CD4-positive, CD25-positive, alpha-beta regulatory T cell (primary cell): ENCODE measurements at places on chromosomes 13 and 19.

DNA sequence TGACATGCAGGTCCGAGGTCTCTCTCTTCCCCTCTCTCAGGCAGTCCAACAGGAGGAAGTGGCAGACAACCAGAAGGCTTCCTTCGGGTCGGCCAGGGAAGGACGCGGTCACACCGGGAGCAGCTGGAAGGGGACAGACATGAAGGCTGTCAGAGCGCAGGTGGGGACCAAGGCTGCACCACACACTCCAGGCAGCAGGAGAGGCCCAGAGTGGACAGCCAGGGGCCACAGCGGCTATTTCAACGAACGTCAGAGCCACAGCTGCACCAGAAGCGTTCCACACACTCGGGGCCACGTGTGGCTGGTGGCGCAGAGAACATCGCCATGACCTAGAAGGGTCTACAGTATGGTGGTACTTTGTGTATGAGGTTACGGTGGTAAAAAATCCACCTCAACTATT, 16.0 kb upstream of the SLC39A3 start:
- no peak for DNase-seq

DNA sequence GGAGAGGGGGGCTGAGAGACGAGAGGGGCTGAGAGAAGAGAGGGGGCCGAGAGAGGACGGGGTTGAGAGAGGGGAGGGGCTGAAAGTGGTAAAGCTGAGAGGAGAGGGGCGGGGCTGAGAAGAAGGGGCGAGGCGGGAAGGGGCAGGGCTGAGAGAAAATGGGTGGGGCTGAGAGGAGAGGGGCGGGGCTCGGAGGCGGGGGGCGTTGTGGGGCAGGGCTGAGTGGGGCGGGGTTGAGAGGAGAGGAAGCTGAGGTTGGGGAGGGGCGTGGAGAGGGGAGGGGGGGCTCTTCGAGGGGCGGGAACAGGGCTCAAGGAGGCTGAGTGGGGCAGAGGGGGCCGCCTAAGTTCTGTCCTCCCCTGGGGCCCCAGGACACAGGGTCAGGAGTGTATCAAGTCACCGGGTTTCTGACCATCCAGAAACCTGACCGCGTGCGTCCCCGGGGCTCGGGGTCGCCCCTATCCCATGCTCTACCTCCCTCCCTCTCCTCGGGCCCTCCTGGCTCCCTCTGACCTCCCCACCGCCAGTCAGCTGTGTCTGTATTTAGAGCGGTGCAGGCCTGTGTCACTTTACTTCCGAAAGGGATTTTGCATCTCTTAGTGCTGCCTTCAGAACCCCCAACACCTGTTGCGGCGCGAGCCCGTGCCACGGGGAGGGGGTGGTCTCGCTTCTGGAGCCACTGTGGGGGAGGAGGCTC, 38.6 kb upstream of the SEMA6B start:
- peak; percentile 25 for DNase-seq

- DNase-seq, result no peak
Measured at GRCh38 chr19:40421993-40422747, 3.6 kb downstream of the SERTAD1 start.

DNA sequence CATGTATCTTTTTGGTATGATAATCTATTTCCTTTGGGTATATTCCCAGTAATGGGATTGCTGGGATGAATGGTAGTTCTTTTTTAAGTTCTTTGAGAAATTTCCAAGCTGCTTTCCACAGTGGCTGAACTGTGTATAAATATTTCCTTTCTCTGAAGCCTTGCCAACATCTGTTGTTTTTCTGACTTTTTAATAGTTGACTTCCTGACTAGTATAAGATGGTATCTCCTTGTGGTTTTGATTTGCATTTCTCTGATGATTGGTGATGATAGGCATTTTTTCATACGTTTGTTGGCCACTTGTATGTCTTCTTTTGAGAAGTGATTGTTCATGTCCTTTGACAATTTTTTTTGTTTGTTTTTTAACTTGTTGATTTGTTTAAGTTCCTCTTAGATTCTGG, 61.6 kb upstream of the PCDH17 start:
- no peak for DNase-seq

DNA sequence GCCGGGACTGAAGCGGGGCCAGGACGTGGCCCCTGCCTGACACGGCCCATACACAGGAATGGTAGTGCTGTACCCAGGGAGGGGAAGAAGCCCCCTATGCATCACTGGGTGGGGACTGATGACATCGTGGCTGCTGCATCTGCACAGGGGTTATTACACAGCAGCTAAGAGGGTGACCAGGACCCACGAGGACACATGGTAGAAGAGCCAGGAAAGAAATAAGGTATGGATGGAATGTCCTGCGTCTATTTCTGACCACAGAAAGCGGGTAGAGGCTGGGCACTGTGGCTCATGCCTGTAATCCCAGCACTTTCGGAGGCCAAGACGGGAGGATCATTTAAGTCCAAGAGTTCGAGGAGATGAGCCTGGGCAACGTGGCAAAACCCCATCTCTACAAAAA, 24.1 kb downstream of the DCAF15 start:
- DNase-seq, result no peak

- DNase-seq, result no peak
Measured at GRCh38 chr13:98291658-98292057, 114.6 kb upstream of the RNF113B start.
